ENCODE measurements at places on chromosomes 5 and 9.

- no peak for DNase-seq
Observed at GRCh38 chr9:111909444-111909843, 12.8 kb downstream of the UGCG start.

- DNase-seq: no peak
Observed at GRCh38 chr5:179324760-179325295, 20.4 kb downstream of the ADAMTS2 start.

DNA sequence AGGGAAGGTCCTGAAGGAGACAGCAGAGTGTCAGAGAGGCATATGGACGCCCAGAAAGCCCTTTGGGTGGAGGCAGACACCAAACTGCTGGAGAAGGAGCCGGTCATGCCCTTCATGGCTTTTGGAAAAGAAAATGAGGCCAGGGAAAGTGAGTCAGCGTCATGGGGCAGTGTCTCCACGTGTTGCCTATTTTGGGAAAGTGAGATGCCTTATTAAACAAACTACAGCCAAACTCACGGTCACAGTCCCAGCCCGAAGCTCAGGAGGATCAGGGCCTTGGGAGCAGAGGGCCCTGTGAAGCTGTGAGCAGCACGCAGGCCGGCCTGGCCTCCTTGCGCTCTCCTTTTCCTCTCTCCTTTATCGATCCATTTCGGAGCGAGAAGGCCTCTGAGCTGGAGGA, 25.0 kb downstream of the RGS3 start:
- DNase-seq: no peak

- no peak for DNase-seq
Observed at GRCh38 chr9:98610211-98610610, 98.5 kb downstream of the GABBR2 start.

DNA sequence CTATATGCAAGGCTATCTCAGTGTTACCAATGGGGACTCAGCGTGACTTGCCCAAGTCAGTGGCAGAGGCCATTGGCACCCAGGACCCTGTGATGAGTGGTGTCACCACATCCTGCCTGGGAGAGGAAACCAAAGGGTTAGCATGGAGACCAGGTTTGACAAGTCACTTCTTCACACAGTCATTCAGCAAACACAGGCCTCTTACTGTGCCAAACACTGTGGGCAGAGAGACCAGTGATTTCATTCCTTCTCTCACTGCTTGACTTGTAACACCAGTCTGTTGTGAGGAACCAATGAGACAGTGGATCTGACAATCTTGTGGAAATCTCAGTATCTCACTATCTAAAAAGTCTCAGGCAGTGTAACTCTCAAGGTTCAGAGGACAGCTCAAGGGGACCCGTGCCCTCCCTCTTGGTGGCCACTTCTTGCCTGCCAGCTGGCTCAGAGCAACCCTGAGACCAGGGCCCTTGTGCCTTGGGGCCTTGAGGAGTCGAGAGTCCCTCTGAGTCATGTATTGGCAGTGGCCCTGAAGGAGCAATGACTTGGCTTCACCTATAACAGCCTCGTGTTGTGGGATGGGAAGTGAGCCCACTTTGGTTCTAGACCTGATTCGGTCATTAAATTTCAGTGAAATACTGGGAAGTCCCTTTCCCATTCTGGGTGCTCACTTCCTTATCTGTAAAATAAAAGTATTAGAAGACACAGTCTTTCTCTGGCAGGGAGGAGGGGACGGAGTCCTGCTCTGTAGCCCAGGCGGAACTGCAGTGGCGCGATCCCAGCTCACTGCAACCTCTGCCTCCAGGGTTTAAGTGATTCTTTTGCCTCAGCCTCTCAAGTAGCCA, 1.6 kb downstream of the FABP6 start:
- DNase-seq: no peak

DNA sequence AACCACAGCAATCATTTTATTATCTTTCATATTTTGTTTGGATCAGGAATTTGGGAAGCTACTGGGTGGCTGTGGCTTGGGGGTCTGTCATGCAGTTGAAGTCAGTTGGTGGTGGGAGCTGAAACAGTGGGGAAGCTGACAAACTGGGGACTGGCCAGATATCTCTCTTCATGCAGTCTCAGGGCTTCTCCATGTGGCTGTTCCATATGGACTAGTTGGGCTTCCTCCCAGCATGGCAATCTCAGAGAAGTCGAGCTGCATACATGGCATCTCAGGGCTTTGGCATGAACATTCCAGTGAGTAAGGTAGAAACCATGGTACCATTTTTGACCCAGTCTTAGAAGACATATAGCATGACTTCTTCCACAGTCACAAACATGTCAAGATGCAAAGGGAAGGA, 274.8 kb downstream of the ENC1 start:
- no peak for DNase-seq

DNA sequence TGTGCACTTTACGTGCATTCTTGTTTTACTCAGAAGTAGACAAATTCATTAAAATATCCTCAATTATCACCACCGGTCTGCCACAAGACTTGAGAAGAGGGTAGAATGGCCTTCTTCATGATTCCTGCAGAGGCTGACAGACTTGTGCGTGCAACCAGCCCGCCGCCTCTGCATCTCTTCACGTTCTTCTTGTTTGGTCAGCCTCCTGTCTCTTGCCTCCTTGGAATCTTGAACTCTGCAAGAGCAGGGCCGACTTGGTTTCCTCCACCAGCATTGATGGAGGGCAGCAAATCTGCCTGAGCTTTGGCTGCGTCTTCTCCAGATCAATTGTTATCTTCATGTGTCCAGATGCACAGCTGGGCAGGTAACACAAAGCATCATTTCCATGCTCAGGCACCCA, 20.2 kb downstream of the UBE2QL1 start:
- DNase-seq: no peak

DNA sequence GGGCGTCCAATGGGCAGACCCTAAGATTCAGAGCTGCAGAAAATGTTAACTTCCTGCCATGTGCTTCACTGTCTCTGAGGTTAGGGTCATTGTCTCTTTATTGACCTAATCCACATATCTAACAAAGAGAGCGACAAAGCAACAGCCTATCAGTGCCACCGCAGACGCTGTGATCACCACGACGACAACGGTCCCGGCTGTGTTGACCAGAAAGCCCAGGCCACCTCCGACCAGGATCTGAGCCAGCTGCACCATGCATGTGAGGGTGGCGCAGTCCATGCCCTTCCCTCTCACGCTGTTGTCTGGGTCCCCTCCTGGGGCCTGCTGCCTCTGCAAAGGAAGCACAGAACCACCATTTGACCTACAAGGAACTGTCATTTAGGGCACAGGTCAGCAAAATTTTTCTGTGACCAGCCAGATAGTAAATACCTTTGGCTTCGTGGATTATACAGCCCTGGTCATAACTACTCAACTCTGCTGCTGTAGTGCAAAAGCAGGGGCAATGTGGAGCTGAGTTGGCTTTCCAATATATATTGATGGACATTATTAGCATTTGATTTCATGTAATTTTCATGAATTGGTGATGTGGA, 8.5 kb downstream of the RXFP3 start:
- DNase-seq: no peak

GRCh38 chr5:9728261-9728660, 98.1 kb upstream of the TAS2R1 start:
- no peak for DNase-seq

DNA sequence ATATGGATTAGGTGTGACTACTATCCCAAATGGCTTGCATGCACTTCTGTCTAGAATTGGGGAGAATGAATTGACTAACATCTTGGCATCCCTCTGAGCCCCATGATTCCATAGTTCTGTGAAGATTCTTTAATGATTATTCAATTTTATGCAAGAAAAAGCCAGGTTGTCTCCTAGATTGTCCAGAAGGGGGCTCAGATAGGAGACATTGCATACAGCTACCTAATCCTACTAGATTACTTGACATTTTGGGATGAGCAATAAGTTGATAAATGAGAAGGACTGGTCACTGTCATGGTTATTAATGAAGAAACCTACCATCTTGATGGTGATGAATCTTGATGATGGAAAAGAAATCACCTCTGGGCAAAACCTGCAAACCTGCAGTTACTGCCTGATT, 117.0 kb downstream of the CARTPT start:
- no peak for DNase-seq

GRCh38 chr9:68741704-68742332, 36.8 kb downstream of the PIP5K1B start:
- DNase-seq: no peak
